ENCODE measurements at places on chromosomes 16 and 17.

DNA sequence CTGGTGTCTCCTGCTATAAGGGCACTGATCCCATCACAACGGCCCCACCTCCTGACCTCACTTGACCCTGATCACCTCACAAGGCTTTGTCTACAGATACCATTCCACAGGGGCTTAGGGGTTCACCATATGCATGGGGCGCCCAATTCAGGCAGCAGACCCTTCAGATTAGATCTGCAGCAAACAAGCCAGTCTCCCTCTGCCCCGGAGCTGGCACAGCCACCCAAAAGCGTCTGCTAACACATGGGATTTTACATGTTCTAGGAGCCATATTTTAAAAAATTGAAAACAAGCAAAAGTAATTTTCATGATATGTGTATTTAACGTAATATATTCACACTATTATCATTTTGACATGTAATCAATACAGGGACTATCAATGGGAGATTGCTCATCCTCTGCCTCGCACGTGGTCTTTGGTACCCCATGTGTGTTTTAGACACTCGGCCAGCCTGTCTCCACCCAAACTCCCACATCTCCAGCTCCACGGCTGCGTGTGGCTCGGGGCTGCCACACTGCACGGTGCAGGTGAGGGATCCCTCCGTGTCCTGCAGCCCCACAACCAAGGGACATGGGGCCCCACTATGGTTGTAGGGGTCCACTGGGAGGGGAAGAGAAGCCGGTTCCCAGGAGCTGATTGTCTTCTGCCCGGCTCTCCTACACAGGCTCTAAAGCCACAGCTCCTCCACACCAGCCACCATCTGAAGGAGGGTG is 107.6 kb downstream of the RBFOX3 start:
- no peak for DNase-seq

DNA sequence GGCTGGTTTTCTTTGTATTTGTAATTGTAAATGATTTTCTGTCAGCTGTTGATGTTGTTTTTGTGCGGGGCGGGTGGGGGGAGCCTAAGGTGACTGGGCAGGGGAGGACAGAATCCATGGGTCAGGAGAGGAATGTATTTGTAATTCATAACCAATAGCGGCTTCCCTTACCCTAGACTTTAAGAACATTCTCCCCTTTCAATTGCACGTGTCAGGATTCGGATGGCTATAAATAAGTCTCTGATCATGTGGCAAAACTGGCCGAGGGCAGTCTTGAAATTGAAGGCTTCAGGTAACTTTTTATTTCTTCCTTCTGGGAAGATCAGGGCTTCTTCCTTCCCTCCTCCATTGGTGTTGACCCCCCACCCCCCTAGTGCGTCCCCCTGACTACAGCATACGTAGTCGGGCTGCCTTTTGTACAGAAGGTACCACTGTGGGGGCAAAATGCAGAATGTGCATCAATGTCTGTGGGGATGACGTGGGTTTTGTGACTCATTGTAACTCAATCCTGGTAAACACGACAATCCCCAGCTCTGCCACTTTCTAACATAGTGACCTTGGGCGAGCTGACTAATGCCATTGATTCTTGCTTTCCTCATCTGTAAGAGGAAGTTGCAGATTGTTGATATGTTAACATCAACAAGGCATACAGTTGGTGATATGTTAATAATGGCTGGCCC is 16.2 kb downstream of the MARCHF10 start:
- DNase-seq: no peak

DNA sequence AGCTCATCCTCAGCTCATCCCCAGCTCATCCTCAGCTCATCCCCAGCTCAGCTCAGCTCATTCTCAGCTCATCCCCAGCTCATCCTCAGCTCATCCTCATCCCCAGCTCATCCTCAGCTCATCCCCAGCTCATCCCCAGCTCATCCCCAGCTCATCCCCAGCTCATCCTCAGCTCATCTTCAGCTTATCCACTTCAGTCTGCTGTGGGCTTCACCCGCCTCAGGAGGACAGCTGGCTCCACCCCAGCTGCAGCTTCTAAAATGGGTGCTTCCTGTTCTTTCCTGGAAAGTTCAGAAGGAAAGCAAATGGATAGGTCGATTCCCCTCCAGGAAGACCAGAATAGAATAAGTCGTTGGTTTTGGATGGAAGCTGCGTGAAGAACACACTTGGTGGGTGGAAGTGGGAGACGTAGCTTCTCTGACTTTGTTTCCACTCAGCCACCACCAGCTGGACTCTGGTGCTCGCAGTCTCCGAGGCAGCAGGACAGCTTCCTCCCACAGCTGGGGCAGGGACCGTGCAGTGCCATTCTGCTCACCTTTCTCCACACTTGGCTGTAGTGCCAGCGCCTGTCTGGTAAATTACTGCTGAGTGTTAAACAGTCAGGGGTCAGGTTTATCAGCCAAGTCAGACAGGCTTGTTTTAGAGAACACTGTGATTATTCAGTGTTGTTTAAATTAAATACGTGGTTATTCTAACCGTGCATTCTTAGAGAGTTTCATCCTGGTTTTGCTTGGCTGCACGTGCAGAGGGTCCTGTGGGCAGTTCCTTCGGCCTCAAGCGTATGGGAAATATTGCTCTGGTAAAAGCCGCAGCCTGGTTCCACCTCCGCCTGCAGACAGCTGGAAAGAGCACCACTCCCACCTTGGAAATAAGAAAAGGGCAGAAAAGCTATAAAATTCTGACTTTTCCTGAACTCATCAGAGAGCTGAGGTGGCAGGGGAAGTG is 61.0 kb upstream of the CHMP6 start:
- DNase-seq: no peak

DNA sequence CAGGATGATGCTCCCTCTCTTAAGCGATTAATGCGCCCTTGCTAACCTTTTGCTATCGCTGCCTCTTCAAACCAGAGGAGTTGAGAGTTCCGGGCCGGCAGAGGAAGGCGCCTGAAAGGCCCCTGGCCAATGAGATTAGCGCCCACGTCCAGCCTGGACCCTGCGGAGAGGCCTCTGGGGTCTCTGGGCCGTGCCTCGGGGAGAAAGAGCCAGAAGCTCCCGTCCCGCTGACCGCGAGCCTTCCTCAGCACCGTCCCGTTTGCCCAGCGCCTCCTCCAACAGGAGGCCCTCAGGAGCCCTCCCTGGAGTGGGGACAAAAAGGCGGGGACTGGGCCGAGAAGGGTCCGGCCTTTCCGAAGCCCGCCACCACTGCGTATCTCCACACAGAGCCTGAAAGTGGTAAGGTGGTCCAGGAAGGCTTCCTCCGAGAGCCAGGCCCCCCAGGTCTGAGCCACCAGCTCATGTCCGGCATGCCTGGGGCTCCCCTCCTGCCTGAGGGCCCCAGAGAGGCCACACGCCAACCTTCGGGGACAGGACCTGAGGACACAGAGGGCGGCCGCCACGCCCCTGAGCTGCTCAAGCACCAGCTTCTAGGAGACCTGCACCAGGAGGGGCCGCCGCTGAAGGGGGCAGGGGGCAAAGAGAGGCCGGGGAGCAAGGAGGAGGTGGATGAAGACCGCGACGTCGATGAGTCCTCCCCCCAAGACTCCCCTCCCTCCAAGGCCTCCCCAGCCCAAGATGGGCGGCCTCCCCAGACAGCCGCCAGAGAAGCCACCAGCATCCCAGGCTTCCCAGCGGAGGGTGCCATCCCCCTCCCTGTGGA is 16.0 kb upstream of the STH start:
- DNase-seq: no peak

GRCh38 chr17:48809182-48809581 is 7.8 kb downstream of the TTLL6 start:
- no peak for DNase-seq

DNA sequence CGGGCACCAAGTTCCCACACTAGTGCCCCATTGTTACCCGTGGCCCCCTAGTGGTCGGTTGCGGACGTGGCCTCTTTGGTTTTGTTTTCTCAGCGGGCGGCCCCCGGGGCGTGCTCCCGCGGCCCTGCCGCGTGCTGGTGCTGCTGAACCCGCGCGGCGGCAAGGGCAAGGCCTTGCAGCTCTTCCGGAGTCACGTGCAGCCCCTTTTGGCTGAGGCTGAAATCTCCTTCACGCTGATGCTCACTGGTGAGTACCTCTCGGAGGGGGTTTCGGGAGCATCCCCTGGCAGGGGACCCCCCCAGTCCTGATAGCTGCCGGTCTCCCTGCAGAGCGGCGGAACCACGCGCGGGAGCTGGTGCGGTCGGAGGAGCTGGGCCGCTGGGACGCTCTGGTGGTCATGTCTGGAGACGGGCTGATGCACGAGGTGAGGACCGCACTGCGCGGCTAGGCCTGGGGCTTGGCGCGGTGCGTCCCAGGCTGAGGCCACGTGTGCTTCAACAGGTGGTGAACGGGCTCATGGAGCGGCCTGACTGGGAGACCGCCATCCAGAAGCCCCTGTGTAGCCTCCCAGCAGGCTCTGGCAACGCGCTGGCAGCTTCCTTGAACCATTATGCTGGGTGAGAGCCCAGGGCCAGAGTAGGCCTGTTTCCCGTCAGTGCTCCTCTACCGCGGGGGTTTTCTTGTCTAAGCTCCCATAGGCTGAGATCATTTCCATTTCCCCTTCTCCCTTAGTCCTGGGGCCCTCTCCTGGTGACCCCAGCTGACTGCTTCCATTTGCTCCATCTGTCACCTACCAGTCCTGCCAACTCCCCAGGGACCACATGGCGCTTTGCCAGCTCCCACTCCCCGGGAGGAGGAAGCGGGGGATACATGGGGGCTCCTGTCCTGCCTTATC is 1.7 kb downstream of the SPHK1 start:
- DNase-seq: no peak

- no peak for DNase-seq
Observed at GRCh38 chr17:47266782-47267181, 13.2 kb downstream of the ITGB3 start.

GRCh38 chr17:19325542-19325941 is 37.0 kb downstream of the B9D1 start:
- no peak for DNase-seq

DNA sequence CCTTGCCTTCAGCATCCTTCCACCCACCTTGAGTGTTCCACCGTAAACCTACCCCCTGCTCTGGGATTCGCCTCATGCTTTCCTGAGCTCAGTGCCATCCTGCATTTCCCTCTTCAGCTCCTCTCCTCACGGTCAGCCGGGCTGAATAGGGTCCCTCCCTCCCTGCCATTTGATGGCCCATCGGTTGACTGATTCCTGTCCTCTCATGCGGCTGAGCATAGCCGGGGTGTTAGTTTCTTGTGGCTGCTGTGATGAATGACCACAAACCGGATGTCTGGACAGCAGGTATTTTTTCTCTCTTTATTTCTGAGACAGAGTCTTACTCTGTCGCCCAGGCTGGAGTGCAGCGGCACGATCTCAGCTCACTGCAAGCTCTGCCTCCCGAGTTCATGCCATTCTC is 44.1 kb upstream of the MGAT5B start:
- DNase-seq: peak; percentile 76

- no peak for DNase-seq
Observed at GRCh38 chr16:67115639-67116038, 5.9 kb downstream of the PHAF1 start.

DNA sequence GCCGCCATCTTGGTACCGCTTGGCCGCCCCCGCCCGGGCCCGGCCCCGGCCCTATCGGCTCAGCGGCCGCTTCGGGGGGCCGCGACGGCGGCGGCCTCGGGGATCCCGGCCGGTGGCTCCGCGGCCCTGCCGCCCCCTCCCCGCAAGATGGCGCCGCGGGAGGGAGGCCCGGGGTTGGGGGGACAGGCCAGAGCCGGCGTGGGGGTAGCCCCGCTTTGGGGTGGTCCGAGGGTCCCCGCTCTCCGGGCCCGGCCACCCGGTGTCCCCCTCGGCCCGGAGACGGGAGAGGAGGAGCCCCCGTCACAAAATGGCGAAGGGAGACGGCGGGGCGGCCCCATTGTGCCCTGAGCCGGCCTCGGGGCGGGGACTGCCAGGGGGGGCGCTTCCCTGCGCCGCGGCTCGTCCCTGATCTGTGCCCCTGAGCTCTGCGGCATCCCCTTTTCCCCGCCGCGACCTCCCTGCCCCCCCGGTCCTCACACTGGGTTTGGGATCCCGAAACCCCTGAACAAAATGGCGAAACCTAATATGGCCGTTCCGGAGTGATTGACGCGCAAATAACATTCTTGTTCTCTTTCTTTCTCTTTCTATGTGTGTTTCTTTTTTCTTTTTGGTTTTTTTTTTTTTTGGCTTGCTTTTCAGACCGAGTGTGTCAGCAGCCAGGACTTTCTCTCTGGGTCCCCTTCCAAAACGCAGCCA is 986 bp downstream of the HAPSTR1 start:
- peak; percentile 29 for DNase-seq
